ENCODE measurements at places on chromosomes 11 and 22. TPM values are rescaled to one million over a fixed set of nuclear protein-coding genes. Genes with fewer than 3 reads are reported as not detected.

Gene UBQLN3
- not detected for total RNA-seq

Gene C11orf21
- total RNA-seq, result not detected

Gene APOA4
- not detected for total RNA-seq

Gene SLC15A3
- total RNA-seq, result 8.7 TPM

Gene RASGRP2
- 0.53 TPM for total RNA-seq

Gene GAL3ST1
- total RNA-seq, result not detected

Gene OR52N4
- total RNA-seq, result not detected

Gene SLC35E4
- 29.7 TPM for total RNA-seq

Gene NEU3
- total RNA-seq, result 6.9 TPM

Gene ADAMTS8
- not detected for total RNA-seq

Gene OR10W1
- not detected for total RNA-seq

Gene C11orf65
- 0.13 TPM for total RNA-seq

Gene CABP2
- total RNA-seq, result not detected

Gene GDPD4
- total RNA-seq, result not detected

Gene DAGLA
- total RNA-seq, result 1.5 TPM

Gene CYP2D6
- 0.14 TPM for total RNA-seq

Gene MS4A14
- total RNA-seq, result not detected

Gene TNNI2
- not detected for total RNA-seq

Gene LAYN
- 2.7 TPM for total RNA-seq

Gene RRP7A
- 54.9 TPM for total RNA-seq

Gene MUC5AC
- total RNA-seq, result not detected

Gene LDHA
- total RNA-seq, result 699 TPM

Gene OPCML
- not detected for total RNA-seq

Gene OR2AG1
- under 0.01 TPM for total RNA-seq

Gene MS4A6E
- total RNA-seq, result not detected

Gene UVRAG
- total RNA-seq, result 67.2 TPM

Gene DSCAML1
- not detected for total RNA-seq

Gene SPI1
- not detected for total RNA-seq

Gene NUDT8
- 16.3 TPM for total RNA-seq

Gene HOATZ
- total RNA-seq, result not detected

Gene CEND1
- total RNA-seq, result 0.13 TPM

All from pulmonary artery endothelial cell (primary cell).